ENCODE measurements at places on chromosomes 7 and 10.

DNA sequence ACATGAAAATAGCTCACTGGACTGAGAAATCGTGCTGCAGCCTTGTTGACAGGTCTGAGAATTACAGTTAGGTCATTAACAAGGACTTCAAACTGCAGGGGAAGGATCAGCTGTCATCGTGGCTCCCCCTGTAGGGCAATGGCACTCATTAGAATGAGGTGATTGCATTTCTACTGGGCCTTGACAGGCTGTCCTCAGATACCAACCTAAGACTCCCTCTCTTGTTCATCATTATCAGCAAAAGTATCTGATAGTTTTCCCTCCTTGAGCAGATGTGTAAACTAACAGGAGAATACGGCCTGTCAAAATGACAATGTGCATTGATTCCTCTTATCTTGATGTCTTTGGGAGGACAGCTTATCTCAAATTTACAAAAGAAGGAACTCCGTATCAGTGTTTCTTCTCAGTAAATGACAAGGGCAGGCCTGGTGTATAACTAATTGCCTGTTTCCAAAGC, 648.5 kb upstream of the LRRN3 start:
- DNase-seq, result peak; percentile 66

GRCh38 chr7:72538147-72538546, 126.0 kb upstream of the CALN1 start:
- peak; percentile 10 for DNase-seq

- DNase-seq, result no peak
Observed at GRCh38 chr7:117225536-117225935, 97.3 kb downstream of the WNT2 start.

DNA sequence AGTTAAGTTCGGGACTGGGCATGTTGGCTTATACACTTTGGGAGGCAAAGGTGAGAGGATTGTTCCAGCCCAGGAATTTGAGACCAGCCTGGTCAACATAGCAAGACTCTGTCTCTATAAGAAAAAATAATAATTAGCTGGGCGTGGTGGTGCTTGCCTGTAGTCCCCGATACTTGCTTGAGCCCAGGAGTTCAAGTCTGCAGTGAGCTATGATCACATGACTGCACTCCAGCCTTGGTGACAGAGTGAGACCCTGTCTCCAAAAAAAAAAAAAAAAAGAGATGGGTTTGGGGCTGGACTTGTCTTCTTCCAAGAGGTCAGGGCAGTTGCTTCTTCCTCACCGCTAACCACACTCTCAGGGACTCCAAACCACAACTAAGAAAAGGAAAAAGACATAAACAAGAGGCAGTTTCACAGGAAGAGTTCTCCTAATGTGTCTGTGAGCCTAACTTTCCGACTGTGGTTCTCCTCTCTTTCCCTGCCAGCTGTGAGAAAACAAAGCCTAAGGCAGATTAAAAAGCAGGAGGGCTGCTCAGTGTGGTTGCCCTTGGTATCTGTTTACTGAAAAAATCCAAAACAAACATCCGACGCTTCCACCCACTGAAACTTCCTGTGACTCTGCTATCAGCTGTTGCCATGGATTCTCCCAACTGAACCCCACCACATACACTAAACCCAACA, 2.4 kb upstream of the SERPINE1 start:
- no peak for DNase-seq

DNA sequence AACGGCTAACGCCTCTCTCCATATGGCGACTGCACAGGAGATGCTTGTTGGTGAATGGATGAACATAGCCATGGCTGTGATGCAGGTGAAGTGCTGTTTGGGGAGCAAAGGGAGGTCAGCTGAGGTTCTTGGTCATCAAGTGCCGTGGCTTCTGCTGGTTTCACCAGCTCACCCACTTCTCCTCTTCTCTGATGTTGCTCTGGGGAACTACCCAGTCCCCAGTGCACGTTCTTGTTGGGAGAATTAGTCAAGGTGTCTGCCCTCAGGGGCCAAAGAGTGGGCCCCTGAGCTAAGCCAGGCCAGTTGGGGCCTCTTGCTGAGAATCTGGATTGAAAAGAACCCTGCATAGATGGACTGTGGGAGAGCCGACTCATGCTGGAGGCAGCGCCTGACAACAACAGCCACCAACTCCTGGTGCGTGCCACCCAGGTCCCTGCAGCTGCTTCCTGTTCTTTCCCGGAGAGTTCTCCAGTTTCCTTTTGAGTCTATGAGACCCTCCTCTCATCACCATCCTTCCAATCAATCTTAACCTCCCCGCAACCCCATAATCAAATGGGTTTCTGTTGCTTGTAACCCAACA, 3.0 kb downstream of the BTBD16 start:
- DNase-seq, result no peak

- no peak for DNase-seq
Observed at GRCh38 chr10:1368842-1369171, 312.6 kb downstream of the WDR37 start.

- DNase-seq, result no peak
Observed at GRCh38 chr7:149422914-149423301, 38.0 kb downstream of the ZNF777 start.

DNA sequence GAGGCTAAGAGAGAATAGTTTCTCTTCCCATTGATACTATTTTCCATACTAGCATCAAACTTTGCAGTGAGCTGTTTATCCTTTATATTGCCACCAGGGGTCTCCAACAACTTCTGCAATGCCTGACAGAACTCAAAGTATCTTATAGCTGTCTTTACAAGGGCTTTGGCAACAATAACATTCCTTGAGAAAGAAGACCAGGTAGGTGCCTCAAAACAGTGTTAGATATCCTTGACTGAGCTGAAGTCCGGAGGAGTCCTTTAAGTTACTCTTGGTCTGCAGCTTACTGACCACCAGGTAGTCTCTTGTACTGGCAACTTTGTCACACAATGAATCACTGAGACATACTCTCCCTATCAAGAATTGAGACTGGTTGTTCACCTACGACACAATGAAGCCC, 30.0 kb upstream of the TES start:
- peak; percentile 38 for DNase-seq

GRCh38 chr7:120431016-120431415, 158.0 kb downstream of the KCND2 start:
- no peak for DNase-seq

- DNase-seq, result no peak
Observed at GRCh38 chr10:71766717-71767419, 6.5 kb downstream of the VSIR start.

DNA sequence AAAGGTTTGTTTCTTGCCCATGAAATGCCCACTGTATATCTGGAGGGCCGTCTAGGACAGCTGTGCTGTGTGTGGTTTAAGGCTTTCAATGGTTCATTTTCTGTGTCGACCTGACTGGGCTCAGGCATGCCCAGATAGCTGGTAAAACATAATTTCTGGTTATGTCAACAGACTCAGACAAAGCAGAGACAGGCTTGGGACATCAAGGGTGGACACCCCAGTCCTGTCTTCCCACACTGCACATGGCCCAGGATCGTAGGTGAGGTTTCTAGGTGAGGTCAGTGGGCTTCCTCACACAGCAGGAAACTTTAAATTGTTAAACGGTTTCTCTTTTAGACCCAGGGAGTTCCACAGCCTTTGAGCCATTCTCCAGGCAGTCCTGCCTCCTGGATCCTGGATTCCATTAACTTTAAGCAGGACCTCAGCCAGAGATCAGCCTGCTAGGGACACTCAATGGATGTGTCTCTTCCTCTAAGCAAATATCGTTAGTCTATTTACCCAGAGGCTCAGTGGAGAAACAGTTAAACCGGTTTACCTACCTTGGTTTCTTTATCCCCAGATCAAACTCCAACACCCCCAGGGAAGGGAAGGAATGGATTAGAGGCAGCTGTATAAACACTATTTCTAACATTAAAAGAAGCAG, 66.4 kb downstream of the ST8SIA6 start:
- DNase-seq, result peak; percentile 34

DNA sequence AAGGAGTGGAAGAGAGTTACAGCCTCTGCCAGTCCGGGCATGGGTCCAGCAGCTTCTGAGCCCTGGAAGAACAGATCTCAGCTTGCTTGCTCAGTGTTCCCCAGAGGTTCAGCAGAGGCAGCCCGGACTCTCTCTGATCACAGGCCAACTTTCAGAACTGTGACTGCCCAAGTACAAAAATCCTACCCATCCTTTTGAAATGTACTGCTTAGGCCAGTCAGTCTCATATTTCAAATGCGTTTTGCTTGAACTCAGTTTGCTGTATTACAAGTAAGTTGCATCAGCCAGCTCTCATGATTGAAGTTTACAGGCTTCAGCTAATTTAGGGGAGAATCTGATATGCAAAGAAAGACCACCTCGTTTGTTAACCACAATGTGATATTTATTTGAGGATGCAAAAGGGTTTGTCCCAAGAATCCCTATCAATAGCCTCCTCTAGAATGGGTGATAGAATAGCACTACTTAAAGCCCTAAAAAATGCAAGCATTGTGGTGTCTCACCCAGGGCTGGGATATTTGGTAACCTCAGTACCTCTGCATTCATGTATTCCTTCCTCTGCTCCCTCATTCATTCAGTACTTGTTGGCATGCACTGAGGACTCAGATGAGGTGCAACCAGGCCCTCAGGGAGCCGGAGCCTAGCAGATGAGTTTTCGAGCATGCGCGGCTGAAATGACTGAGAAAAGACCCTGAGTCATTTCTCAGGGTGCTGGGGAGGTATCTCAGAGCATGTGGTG, 7.0 kb downstream of the AIMP2 start:
- DNase-seq, result no peak

GRCh38 chr10:122875843-122876466, 3.4 kb downstream of the FAM24B start:
- no peak for DNase-seq

DNA sequence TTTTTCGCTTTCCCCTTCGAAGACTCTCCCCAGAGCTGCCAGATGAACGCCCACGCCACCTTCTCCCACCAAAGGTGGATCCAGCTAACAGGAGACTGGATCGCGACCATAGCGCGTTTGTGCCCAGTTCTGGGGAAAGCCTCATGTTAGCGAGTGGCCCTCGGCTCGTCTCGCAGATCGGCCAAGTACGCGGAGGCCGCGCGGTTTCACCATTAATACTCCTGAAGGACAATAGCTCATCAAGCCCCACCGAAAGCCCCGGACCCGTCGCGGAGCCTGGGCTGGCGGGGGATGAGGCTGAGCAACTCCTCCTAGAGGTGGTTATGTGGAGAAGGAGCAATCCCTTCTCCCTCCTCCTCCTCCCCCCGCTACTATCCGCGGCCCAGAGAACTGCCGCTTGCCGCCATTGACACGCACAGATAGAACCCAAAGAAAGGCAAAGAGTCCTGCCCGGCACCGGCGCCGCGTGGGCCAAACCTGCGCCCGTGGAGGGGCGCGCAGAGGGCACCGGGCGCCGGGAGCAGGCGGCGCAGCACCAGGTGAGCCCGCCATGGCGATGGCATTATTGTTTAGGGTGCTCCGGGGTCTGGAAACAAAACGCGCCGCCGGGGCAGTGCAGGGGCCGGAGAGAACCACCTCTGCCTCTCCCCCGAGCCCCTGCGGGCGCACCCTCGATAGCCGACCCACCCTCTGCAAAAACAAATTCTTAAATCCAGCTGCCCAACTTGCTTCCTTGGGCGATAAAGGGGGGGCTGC, at the start of gene MACROH2A2:
TSS of gene MACROH2A2 (plus strand) at position 385 of the 756 bp plus-strand sequence. CDS start 22,813 bp downstream, outside the sequence.
- DNase-seq, result no peak

- DNase-seq, result no peak
Observed at GRCh38 chr7:12130609-12131008, 80.5 kb upstream of the TMEM106B start.

- DNase-seq, result no peak
Observed at GRCh38 chr7:27605689-27606269, 56.9 kb downstream of the HIBADH start.

- no peak for DNase-seq
Observed at GRCh38 chr7:50037086-50037485, 56.0 kb downstream of the ZPBP start.

DNA sequence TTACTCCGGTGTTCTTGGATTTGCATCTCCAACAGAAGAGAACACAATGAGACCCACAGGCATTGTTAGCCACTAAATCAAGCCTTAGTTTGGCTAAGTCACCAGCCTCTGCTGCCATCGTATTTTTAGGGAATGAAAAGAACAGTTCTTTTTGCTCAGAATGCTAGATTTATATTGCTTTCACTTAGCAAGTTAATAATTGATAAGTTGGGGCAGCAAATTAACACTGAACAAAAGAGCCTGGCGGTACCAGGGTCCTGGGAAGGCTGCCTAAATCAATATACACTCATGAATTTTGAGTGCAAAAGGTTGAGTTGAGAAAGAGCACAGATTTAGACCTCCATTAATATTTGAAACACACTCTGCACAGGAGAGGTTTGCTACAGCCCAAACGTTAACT, 767.7 kb downstream of the TYW1 start:
- no peak for DNase-seq

- no peak for DNase-seq
Observed at GRCh38 chr10:35545878-35546590, 59.1 kb upstream of the GJD4 start.

DNA sequence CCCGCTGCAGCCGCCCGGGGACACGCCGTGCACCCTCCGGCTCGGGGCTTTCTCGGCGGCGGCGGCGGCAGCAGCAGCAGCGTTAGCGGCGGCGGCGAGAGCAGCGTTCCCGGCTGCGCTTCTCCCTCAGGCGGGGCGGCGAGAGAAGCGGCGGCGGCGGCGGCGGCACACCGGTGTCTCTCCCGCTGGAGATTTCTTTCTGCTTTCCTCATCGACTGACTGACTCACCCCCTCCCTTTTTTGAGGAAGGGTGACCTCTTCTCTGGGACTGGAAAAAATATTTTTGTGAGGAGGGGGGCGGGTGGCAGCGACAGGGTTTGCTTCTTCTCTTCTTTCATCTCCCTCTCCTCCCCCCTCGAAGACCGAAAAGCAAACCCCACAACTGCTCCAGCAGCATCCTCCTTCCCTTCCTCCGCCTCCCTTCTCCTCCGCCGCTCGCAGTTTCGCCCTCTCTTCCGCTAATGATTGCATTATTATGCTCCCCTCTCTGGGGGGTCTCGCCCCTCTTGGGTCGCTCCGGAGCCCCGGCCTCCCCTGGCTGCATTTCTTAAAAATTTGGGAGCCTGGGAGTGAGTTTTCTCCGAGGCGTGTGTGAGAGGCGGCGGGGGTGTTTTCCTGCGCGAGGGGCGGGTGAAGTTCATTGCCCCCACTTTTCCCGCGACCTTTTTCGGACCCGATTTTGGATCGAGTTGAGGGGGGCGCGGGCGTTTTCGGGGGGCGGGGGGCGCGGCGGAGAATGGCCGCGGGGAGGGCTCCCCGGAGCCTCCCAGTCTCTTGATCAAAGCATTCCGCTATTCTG, 411 bp downstream of the AUTS2 start:
- peak; percentile 54 for DNase-seq

DNA sequence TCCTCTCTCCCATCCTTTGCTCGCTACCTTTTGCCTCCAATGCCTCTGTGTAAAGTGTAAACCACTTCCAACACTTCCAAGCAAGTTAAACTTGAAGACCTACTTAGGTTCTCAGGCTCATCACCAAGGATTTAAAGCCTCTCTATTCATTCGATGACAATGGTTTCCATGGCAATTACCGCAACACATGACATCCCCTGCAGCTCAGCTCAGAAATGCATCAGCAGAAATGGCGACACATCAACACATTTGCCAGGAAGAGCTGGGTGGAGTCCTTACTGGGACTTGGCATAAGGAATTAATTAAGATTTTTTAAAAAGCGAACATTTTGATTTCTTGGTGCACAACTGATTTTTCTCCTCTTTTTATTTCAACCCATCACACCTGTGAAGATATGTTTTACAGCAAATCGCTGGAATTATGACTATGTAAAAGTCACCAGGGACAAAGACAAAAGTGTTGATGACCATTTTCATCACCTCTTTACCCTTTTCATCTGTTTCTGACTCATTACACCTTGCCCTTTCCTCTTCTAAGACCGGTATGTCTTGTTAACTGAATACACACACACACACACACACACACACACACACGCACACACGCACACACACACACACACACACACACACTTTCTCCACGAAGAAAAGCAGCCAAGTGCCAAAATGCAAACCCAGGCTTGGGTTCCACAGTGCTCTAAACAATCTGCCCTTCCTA, 453.4 kb upstream of the CELF2 start:
- DNase-seq, result no peak
